ENCODE measurements at places on chromosomes 5 and 9. TPM values are rescaled to one million over a fixed set of nuclear protein-coding genes. Genes with fewer than 3 reads are reported as not detected.

The CCNJL gene
- 8.1 TPM for polyA plus RNA-seq

DNA sequence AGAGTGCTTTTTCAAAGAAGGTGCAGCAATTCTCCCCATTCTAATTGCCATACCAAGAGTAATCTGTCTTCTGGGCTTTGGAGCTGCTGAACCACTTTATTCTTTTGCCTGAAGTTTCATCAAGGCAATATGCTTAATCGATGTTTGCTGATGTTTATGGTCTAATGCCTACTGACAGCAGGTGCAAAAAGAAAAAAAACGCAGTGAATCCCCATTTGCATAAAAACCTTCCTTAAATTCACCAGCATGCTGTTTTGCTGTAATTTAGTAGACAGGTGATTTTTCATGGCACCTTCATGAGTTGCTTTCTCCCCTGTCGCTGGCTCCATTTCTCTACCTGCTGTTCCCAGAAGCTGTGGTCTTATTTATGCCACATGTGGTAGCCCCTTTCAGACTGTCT lies 83.1 kb upstream of the MAST4 start:
- DNase-seq, result no peak

- no peak for DNase-seq
Measured at GRCh38 chr5:10863763-10864383, 102.8 kb upstream of the DAP start.

- DNase-seq, result no peak
Measured at GRCh38 chr9:98736226-98736625, 27.5 kb upstream of the GABBR2 start.

GRCh38 chr9:128552744-128553440 lies 505 bp downstream of the SPTAN1 start:
- DNase-seq, result no peak

- no peak for DNase-seq
Measured at GRCh38 chr5:115262011-115262320, 711 bp downstream of the PGGT1B start.

DNA sequence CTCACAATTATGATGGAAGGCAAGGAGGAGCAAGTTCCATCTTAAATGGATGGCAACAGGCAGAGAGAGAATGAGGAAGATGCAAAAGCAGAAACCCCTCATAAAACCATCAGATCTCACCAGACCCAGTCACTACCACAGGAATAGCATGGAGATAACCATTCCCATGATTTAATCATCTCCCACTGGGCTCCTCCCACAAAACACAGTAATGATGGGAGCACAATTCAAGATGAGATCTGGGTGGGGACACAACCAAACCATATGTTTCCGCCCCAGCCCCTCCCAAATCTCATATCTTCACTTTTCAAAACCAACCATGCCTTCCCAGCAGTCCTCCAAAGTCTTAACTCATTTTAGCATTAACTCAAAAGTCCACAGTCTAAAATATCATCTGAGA lies 304.0 kb downstream of the TUSC1 start:
- no peak for DNase-seq

DNA sequence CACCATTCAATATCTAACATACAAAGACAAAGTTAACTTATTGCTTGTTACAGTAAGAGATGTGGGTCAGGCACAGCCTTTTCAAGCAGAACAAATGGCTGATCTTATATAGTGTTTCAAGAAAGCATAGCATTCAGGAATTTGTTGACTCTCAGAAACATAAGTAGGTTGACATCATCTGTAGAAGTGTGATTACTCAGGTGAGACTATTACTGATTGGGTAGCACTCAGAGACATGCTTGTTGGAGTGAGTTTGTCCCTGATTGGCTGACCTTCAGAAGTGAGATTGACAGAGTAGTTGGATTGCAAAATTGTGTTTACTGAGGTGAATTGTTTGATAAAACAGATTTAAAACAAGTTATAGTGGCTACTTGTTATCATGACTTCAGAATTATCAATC lies 30.7 kb upstream of the TNPO1 start:
- no peak for DNase-seq

- no peak for DNase-seq
Measured at GRCh38 chr9:3648266-3648665, 122.5 kb upstream of the RFX3 start.

- no peak for DNase-seq
Measured at GRCh38 chr9:3656224-3656623, 130.4 kb upstream of the RFX3 start.

- DNase-seq, result no peak
Measured at GRCh38 chr5:99639905-99640304, 711.1 kb upstream of the CHD1 start.

- DNase-seq, result no peak
Measured at GRCh38 chr9:94761481-94761880, 35.0 kb downstream of the AOPEP start.

DNA sequence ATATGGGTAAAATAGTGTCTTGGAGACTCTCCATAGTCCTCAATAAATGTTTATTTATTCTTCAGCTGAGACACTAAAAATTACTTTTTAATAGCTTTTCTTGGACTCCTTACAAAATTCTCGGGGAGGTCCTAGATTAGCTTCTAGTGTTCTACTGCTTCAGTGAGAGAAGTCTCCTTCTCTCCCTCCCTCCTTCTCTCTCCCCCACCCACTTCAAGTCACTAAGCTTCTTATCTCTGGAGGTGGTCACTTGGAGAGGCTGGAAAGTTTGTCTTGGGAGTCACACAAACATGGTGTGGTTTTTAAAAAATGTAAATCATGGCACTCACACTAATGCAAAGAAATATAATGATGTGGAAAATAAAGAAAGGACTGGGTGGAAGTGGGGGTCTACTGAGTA lies 64.1 kb downstream of the SEMA6A start:
- no peak for DNase-seq

GRCh38 chr9:642014-642413 lies 199.5 kb upstream of the DMRT1 start:
- no peak for DNase-seq

Data from left renal cortex interstitium (tissue), 4 donors.